ENCODE measurements at places on chromosomes 16 and 17. TPM values are rescaled to one million over a fixed set of nuclear protein-coding genes. Genes with fewer than 3 reads are reported as not detected.

DNA sequence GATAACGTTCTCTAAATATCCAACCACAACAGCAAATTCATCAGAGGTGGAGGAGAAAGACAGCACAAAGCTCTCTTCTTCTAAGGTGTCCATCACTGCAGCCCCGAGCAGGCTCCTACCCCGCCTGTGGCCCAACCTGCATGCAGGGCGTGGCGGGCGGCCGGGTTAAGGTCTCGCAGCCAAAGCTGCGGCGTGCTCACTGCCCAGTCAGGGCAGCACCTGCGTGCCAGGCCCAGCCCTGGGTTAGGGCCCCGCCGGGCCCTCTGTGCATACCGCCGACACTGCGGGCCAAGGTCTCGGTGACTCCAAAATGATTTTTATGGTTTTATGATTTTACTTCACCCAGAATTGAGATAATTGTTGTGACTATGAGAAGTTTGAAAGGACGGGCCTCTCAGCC is 57.8 kb downstream of the FOXK2 start:
- DNase-seq: no peak

DNA sequence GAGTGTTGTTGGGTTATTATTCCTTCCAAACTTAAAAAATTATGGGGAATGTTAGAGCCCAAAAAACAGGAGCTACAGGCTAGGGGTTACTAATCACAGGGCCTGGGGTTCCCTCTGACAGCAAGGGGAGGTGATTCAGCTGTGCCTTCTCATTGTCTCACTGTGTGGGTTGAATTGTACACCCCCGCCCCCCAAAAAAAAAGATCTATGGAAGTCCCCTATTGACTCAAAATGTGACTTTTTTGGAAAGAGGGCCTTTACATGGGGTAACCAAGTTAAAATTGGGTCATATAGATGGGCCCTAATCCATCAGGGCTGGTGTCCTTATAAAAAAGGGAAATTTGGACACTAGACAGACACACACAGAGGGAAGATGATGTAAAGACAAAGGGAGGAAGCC is 190.2 kb downstream of the SOX9 start:
- DNase-seq: no peak

GRCh38 chr16:10385725-10386516 is at the start of gene ATF7IP2:
TSS of gene ATF7IP2 (plus strand) at chr16:10386061. CDS start at chr16:10430621, 44,560 bp downstream.
- peak; percentile 71 for DNase-seq

The PRR35 gene
- not detected for polyA plus RNA-seq

The ITGAX gene
- polyA plus RNA-seq: 1.9 TPM

DNA sequence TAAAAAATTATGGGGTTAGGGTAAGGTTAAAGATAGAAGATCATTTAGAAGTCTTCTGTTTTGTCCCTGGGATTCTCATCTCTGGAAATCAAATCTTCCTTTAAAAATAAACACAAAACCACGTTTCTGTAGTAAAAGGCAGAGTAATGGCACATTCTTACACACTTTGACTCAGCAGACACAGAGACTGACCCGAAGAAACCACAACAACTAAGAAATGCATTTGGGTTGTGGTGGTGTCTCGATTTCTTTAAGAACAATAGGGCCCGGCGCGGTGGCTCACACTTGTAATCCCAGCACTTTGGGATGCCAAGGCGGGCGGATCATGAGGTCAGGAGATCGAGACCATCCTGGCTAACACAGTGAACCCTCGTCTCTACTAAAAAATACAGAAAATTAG is 54.9 kb upstream of the MYH10 start:
- no peak for DNase-seq

DNA sequence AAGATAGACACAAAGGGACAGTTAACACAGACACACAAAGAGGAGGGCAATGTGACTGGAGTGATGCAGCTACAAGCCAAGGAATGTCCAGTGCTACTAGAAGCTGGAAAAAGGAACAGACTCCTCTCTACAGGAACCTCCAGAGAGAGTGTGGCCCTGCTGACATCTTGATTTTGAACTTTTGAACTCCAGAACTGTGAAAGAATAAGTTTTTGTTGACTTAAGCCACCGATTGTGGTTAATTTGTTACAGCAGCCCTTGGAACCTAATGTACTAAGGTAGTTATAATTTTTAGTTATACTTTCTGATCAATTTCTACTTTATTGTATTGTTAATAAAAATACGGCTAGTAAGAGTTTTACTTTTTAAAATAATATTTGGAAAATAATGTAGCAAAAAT is 129.1 kb downstream of the MYO1D start:
- no peak for DNase-seq

GRCh38 chr17:82984751-82985427 is 94.5 kb upstream of the METRNL start:
- no peak for DNase-seq

- DNase-seq: no peak
These were observed 5.0 kb upstream of the LASP1 start for GRCh38 chr17:38864636-38865398.
